Non-pigmented ciliary epithelial cell (primary cell): ENCODE measurements at places on chromosomes 13 and 19.

DNA sequence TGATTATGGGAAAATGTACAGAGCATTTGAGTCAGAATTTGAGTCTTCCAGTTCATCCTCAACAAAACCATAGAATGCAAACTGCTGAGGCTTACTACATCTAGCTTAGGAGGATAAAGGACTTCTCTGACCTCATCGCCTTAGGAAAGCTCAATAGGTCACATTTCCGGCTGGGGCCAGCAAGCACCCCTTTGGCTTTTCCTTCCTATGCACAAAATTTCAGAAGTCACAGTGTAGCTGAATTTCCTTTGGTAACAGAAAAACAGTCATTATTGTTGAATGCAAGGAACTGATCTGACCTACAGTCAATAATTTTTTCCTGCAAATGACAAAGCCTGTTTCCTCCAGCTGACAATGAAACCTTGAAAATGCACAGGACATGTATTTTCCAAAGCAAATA, 32.8 kb upstream of the LRCH1 start:
- no peak for DNase-seq

DNA sequence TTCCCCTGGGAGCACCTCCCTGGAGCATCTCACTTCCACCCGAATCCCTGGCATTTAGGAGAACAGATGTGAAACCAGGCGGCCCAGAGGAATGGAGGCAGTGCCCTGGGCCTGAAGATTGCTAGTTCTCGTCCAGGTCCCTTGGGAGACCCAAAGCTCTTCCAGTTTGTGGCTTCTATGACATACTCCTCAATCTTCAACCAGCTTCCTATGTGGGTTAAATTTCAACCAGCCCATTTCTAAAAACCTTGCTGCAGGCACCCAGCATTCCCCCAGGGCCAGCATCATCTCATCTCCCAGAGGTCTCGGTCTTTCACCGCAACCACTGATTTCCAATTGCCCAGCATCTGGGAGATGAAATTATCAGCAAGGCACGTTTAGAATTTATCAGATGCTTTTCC, 46.0 kb upstream of the STK24 start:
- no peak for DNase-seq

- DNase-seq, result no peak
Measured at GRCh38 chr19:19083413-19084178, 19.8 kb downstream of the SLC25A42 start.

GRCh38 chr19:46000491-46001246, 5.4 kb downstream of the CCDC61 start:
- DNase-seq, result no peak

DNA sequence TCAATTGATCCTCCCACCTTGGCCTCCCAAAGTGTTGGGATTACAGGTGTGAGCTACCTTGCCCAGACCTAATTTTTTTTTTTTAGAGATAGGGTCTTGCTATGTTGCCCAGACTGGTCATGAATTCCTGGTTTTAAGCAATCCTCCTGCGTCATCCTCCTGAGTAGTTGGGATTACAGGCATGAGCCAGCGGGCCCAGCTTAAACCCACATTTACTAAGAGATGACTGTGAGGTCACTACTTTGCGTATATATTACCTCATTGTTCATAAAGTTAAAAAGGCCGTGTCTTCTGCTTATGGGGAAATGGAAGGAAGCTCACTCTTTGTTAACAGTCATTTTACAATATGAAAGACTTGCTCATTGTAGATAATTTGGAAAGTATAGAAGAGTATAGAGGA, 39.6 kb upstream of the C1QTNF9 start:
- DNase-seq, result no peak

DNA sequence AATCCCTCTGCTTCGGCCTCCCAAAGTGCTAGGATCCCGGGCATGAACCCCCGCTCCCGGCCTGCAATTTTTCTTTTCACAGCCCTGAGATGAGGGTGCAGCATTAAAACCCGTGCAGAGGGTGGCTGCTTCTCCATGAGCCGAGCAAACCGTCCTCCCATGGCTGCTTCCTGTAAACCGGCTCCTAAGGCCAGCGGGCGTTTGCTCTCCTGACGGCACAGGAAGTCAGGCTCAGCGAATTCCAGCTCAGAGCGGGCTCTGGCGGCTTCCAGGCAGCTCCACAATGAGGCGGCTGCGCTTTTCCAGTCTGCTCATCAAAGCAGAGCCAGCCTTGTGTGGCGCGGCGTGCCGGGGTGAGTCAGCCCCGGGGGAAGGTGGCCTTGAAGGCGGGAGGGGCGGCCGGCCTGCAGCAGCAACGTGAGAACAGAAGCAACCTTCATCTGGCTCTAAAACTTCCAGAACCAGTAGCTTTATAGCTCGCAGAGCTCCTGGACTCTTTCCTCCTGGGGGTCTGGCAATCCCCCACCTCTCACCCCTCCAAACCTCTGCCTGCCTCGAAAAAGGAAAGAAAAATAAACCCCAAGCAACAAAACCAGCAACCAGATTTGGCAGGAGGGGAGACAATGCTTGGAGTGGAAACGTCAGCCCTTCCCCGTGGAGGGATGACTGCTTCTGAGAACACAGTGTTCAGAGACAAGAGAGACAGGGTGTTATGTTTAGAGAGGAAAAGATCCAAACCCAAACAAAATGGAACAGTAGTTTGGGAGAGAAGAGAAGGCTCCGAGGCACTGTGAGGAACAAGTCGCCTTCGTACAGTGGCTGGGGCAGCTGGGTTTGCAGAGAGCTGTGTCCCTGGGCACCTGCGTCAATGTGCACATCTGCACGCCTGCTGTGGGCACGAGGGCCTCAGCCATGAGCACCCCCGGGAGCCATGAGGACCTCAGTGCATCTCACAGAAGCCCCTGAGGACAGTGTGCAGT, 67.8 kb downstream of the GADD45B start:
- DNase-seq, result peak; percentile 91

DNA sequence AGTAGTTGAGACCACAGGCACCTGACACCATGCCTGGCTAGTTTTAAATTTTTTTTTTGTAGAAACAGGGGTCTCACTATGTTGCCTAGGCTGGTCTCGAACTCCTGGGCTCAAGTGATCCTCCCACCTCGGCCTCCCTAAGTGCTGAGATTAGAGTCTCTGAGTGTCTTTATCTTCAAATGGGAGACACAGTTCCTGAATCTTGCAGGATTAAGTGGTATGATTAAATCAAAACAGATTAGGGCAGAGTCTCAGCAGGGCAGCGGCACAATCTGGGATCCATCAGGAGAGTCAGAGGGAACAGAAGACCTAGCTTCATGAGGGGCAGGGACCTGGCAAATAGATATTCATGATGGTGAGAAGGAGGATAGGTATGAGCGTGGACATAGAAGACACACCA, 953 bp downstream of the RLN3 start:
- no peak for DNase-seq

DNA sequence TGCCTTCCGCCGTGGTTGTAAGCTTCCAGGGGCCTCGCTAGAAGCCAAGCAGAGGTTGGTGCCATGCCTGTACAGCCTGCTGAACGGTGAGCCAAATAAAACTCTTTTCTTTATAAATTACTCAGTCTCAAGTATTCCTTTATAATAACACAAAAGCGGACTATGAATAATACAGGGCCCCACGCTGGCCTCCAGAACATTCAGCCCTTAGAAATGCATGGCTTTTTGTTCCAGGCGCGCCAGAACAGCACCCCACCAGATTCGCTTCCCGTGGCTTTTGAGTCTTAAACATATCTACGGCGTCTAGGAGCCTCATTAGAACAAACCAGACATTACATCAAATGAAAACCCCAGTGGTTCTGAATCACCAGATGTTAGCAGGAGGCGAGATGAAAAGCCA, 75.1 kb downstream of the SLC15A1 start:
- peak; percentile 46 for DNase-seq

DNA sequence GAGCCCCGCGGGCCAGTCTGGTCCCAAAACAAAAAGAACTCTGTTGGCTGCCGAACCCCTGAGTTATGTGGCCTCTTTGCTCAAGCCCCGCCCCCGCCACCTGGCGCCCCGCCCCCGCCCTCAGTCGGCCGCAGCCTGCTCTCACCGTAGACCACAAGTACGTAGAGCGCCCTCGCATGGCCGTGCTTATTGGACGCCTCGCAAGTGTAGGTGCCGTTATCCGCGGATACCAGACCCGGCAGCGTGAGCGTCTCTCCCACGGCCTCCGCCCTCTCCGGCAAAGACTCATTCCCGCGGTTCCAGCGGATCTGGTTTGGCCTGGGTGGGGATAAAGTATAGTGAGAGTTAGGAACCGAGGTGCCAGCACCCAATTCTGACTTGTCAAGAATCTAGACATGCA, 5.5 kb upstream of the ZNF428 start:
- no peak for DNase-seq

DNA sequence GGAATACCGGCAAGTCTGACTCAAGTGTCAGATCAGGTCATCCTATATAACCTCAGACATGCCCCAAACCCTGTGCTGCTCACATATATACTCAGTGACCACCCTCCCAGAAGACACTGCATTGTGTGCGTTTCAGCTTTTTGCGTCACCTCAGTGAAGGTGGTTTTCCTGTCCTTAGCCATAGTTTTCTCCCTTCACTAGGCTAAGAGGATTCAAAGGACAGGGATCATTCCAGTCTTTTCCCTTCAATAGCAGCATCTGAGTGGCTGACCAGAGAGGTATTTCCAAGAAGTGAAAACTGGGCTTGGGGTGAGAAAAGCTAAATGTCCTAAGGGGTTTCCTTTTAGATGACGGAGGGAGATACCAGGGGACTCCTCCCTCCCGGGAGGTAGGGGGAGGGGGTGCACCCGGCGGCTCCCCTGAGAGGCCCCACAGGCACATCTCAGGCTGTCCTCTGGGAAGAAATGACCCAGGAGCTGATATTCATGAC, 12.7 kb upstream of the OR10H1 start:
- no peak for DNase-seq

DNA sequence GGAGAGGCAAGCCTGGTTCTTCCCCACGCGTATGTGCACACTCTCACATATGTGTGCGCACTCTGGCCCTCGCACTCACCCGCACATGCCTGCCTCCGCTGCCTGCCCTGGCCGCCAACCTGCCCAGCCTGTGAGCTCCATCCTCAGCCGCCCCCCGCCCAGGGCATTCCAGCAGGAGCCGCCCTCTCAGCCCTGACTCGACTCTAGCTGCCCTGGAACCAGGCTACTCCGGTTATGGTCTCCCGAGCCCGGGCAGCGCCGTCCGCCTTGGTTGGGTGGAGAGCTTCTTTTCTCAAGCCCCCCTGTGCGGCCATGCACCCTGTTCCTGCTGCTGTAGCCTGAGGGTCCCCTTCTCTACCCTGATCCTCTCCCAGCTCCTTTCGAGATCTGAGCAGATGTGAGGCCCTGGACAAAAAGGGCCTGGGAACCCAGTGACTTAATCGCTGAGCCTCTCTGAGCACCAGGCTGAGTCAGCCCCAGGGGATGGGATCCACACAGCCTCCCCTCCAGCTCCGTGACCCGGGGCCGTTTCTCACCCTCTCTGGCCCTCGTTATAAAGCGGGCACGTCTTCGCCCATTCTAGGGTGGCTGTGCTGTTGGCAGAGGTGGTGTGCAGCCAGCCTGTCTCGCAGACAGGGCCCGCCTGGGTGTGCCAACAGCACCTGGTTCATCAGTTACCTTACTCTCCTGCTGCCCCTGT, 191.5 kb downstream of the TEX29 start:
- DNase-seq, result no peak

DNA sequence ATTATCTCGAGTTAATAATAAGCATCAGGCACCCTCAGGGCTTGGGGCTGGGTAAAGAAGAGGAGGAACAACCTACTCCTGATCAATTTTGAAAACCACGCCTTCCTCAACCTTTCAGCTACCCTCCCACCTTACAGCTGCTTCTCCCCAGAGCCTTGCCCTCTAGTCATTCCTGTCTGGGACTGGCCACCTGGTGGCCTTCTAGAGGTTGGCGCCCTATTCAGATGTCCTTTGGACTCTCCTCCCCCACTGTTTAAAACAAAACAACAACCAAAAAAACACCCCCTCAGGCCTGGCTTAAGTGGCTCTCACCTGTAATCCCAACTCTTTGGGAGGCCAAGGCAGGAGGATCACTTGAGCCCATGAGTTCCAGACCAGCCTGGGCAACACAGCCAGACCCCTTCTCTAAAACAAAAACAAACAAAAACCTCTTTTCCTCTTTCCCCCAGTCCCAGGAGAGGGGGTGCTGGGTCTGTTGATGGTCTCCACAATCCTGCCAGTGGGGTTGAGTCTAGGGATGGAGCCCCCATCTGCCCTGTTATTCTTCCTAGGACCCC, 62.3 kb downstream of the CCDC70 start:
- no peak for DNase-seq

GRCh38 chr13:47862841-47863240, 138.2 kb downstream of the SUCLA2 start:
- DNase-seq, result no peak

- DNase-seq, result no peak
Measured at GRCh38 chr19:15449620-15450527, at the start of gene WIZ. TSS of gene WIZ (minus strand) at chr19:15449956. CDS start at chr19:15448307, 1,649 bp downstream.
